ENCODE measurements at places on chromosomes 16 and 17.

GRCh38 chr17:81067391-81067811, 32.5 kb downstream of the BAIAP2 start:
- DNase-seq, result no peak

GRCh38 chr17:71052971-71053370, 883.6 kb downstream of the KCNJ2 start:
- no peak for DNase-seq

GRCh38 chr17:6108987-6109386, 38.8 kb downstream of the WSCD1 start:
- DNase-seq, result no peak

- no peak for DNase-seq
Measured at GRCh38 chr16:1870365-1871082, 1.4 kb downstream of the MEIOB start.

All from T-cell (primary cell).